ENCODE measurements at places on chromosomes 1 and 21.

DNA sequence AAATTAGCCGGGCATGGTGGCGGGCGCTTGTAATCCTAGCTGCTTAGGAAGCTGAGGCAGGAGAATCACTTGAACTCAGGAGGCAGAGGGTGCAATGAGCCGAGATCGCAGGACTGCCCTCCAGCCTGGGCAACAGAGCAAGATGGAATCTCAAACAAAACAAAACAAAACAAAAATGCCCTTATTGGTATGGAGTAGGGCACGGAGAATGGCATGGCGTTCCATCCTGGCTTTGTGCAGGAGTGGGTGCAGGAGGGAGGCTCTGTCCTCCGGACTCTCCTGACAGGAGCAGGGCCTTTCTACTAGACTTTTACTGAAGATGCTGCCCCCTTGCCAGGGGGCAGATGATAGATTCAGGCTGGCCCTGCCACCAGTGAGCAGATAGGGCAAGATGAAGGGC, 1.0 kb downstream of the TMEM61 start:
- DNase-seq = no peak

- DNase-seq = no peak
These were observed 671.7 kb upstream of the PTBP2 start for GRCh38 chr1:96049759-96050409.

DNA sequence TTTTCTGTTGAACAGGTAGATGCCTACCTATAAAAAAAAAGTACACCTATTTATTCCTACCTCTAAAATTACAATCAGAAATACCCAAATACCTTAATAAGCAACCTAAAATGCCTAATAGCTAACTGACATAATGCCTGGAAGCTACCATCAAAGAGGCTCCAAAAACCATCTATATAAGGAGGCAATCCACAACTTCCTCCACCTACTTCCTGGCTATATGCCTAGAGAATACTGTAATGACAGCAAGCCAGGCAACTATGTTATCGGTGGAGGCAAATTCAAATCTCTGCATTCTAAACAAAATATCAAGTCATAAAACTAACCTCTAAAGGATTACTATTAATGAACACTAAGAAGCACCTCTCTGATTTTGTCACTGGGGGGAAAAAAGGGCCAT, 10.1 kb downstream of the ZNF644 start:
- DNase-seq = no peak

DNA sequence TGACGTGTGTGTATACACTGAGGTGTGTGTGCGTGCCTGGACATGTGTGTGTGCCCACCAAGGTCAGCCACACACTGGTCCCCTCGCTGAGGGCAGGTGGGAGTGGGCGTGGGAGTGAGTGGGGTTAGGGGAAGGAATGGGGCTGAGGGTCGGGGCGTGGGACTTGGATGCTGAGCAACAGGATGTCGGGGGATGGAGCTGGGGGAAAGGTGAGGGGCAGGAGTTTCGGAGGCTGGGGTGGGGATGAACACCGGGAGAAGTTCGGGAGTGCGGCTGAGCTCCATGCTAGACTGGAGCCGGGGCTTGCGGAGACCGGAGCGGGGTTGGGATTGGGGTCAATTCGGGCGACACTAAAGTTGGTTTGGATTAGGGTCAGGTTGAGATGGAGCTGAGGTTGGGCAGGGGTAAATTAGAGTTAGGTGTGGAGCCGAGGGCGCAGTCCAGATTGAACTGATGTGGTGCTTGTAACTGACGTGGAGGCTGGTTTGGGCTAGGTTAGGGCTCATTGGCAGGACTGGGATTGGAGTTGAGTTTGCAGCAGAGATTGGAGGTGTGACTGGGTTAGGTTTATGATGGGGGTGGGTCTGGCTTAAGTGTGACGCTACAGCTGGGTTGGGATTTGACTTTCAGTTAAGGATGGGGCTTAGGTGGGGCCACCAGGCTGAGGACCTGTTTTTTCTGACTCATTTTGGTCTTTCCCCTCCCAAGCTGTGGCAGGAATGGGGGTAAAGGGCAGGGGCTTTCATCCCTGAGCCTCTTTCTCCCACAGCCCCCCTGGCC, 3.3 kb upstream of the GUCA2A start:
- DNase-seq = no peak

- no peak for DNase-seq
These were observed 12.4 kb downstream of the SLC30A1 start for GRCh38 chr1:211566431-211567025.

- no peak for DNase-seq
These were observed 354.8 kb upstream of the NFIA start for GRCh38 chr1:60727552-60727951.

DNA sequence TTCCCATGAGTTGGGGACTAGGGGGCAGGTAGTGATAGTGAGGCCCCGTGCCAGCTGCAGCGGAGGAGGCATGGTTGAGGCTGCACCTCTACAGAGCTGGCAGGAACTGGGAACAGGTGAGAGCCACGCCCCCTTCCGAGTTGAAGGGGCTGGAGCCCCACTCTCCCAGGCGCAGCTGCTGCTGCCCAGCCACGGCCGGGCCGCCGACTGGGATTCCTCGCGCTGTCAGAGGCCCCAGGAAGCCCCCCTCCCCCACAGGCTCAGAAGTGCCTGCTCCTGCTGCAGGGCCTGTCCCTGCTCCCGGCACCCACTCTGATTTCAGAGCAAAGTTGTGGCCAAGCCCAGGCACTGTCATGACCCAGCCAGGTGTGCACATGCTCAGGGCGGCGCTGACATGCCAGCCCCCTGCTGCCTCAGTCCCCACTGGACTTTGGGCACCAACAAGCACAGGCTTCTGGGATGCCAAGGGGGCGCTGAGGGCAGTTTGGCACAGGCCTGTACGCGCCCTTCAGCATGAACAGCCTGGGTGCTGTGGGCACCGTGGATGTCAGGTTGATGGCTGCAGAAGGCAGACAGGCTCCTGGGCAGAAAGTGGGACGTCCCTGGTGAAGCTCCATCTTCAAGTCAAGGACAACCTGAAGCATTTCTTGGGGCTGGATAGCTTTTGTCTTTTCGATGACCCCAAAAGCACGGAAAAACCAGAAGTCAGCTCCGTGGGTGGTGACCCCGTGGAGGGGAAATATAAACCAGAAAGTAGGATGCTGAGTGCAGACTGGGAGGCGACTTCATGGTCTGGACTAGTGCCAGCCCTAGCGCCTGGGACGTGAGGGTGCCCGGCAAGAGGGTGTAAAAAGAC, 121.5 kb downstream of the SIM2 start:
- DNase-seq = no peak

DNA sequence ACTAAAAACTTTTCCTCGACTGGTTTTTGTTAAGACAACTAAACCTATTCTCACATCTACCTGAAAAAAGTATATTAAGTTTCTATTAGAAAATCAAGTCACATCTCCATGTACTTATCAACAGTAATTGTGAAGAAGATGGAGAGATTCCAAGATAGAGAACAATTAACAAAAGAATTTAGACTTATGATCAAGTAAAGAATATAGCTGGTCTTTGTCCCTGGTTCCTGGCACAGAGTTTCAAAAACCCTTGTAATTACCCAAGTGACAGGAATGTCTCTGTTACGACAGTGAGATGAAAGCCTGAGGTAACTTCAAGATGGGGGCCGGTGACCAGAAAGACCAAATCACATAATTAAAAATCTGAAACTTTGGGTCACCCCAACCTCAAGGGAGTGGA, 91.6 kb downstream of the ASH1L start:
- DNase-seq = no peak

DNA sequence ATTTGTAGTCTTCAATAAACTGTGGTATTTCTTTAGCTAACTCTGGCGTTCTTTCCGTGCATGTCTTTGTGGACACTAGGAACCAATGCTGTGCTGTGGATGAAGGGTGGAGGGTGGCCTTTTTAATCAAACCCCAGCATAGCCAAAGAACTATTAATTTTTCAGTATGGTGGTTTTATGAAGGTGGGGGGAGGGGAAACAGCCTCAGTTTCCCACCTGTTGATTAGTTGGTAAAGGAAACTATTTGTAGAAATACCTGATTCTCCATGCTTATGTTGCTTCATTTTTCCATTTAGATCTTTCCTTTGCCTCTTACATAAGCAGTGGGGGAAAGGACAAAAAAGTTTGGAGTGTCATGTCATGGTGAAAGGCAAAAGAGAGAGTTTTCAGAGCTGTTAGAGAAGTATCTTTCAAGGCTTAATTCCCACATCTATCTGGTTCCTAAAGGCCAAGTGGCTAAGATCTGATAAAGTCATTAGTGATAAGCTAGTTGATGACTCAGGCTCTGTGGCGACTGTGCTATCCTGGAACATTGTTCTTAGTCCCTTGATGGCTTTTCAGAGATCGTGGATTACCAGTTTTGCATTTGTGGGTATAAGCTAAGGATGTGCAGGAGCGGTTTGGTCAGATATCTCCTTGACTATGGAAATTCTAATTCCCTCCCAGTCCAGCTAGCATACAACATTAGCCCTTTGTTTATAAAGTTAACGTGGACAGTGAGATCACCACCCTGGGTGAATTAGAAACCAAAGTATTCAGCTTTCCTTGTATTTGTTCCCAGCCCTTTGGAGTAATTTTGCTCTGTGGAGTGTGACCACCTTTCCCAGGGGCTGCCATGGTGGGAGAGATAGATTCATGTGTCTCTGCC, 8.7 kb upstream of the HAX1 start:
- no peak for DNase-seq

DNA sequence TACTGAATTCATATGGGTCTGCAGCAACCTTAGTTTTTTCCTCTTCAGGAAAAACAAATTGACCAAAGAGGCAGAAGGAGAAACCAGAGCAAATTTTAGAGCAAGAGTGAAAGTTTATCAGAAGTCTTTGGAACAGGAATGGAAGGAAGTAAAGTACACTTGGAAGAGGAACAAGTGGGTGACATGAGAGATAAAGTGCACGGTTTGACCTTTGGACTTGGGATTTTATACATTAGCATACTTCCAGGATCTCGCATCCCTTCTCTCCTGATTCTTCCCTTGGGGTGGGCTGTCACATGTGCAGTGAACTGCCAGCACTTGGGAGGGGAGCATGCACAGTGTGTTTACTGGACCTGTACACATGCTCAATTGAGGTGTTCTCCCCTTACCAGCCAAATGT, 754.8 kb upstream of the ADAMTS5 start:
- no peak for DNase-seq

DNA sequence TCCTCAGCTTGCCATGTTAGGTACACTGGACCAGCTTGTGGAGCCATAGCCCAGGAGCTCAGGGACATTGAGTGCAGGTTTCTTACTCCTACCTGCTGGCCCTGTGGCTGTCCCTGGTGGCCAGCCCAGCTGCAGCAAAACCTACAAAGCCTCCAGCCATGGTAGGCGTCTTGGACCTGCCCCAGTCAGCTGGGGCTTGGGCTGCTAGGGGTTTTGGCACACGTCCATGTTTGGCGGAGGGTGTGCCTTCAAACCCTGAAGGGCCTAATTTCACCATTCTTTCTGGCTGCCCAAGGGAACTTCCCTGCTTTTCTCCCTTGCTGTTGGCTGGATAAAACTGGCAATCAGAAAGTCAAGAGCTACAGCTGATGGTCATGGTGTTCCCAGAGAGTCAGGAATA, 25.4 kb downstream of the HMGCS2 start:
- DNase-seq = no peak

DNA sequence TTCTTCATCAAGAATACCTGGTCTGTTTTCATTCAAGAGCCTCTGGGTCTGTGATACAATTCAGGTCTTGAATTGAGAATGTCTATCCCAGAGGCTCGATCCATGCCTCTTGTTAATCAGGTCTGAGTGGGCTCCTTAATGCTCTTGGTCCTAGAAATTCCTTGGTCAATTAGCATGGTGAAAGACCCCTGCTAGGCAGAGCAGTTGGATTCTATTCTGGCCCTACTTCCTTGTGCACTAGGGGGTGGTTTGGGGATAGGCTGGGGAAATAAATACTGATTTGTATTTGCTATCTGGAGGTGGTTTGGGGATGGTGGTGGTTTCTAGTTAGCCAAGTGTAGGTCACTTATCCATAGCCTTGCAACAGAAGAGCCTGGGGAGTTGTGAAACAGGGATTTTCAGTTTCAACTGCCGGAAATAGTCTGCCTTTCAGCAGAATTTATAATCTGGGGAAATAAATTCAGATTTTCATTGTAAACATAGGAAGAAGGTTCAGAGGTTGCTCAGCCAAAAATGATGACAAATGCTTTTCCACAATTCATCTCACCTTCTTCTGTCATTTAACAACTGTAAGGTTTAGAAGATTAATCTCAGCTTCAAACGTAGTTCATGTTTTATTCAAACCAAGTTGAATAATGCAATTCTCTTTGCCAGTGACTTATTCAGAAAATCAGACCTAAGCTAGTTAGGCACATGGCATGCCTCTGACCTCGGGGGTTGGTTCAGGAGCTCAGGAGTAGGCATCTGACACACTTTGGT, 22.2 kb upstream of the SCAF4 start:
- no peak for DNase-seq

DNA sequence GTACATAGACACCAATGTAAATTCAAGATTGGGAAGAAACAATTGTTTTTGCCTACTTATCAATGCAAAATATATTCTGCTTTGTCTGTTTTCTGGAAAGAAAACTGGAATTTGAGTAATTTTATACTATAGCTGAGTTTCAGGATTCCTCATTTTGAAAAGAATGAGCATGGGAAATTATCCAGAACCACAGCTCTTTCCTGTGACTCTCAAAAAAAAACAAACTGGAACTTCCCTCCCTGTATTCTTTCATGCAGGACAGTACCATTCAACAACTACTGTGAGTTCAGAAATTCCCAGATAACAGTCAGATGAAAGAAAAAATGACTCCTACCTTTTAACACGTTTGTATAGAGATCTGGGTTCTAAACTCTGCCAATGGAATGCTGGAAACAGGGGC, 372.4 kb downstream of the TGFB2 start:
- DNase-seq = no peak

DNA sequence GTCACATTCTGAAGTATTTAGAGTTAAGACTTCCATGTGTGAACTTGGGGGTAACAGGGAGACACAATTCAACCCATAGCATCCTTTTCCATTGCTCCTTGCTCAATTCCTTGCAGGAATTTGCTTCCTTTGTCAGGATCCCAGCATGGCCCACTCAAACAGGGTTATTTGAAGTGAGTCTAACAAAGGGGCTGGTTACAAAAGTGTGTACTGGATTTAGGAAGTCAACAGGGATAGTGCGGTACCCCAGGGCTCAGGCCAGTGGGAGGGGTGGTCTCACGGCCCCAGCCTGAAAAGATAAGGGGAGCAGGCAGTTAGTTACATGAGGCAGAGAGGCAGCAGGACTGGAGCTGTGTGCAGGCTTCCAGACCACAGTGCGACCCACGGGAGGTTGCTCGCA, 14.4 kb downstream of the LRRC38 start:
- DNase-seq = no peak

GRCh38 chr1:223006371-223006770, 136.7 kb downstream of the TLR5 start:
- no peak for DNase-seq

GRCh38 chr21:45529785-45530422, 12.3 kb downstream of the SLC19A1 start:
- DNase-seq = no peak

- no peak for DNase-seq
These were observed 11.1 kb downstream of the TENT5C start for GRCh38 chr1:117616967-117617366.

Measured in NCI-H1930 (cell line).